ENCODE measurements at places on chromosomes 3 and 15.
A peak's percentile ranks its signal among the peaks of the same experiment; 100 is the strongest.

- DNase-seq, result peak; percentile 93
These were observed 25.8 kb upstream of the ANXA2 start for GRCh38 chr15:60423537-60423936.

DNA sequence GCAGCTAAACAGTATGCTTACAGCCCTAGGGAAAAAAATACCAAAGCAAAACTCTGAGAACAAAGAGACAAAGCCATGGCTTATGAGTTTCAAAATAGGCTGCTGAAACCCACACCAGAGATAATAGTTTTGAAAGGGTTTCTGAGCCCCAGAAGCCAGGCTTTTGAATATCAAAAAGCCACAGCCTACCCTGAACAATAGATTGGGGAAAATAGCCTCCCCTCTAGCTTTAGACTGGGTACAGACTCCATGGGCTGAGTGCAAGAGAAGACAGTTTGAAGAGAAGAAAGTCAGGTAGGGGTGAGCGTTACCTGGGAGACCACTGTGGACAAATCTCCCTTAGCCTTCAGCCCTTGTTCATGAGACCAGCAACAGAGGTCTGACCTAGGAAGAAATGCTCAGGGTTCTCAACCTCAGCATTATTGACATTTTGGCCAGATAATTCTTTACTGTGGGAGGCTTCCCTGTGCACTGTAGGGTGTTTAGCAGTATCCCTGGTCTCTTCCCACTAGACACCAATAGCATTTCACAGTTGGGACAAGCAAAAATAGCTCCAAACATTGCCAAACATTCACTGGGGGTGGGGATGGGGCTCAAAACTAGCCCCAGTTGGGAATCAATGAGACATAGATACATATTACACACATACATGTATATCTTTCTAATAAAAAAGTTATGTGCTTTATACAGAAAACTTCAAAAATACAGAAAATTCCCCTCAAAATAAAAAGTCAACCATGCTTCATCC lies 11.6 kb upstream of the TAFA4 start:
- DNase-seq, result peak; percentile 50

DNA sequence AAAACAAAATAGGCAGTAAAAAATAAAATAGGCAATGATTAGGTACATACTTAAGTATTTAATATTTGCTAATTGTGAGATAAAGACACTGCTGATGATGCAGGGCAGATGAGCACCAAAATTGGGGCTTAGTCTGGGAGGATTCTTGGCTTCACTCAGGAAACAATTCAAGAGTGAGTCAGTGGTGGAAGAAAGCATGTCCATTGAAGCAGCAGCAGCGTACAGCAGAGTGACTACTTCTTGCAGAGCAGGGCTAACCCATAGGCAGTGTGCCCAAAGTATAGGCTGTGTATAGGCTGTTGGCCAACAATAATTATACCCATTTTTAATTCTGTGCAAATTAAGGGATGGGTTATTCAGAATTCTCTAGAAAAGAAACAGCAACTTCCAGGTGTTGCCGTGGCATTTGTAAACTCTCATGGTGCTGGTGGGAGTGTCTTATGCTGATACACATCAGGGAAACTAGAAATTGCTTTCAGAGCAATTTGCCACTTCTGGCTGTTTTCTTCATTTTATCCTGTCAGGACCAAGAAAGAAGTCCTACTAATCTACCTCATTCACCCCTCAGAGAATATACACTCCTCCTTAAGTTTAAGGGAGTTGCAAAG lies 317.3 kb upstream of the NAALADL2 start:
- peak; percentile 22 for DNase-seq

DNA sequence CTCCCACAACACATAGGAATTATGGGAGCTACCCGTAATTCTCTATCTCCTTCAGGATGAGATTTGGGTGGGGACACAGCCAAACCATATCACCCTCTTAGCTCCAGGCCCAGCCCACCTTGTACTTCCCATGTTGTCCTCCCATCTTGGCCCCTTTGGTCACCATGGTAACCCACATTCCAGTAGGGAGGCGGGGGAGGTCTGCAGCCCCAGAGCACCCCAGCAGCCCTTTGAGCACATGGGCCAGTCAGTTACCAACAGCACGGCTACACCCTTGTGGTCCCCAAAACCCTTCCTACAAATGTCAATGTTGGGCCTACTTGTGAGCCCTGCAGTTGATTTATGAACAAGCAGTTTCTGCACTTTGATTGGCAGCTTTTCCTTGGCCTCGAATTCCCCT lies 84.5 kb downstream of the LRRK1 start:
- DNase-seq, result no peak

DNA sequence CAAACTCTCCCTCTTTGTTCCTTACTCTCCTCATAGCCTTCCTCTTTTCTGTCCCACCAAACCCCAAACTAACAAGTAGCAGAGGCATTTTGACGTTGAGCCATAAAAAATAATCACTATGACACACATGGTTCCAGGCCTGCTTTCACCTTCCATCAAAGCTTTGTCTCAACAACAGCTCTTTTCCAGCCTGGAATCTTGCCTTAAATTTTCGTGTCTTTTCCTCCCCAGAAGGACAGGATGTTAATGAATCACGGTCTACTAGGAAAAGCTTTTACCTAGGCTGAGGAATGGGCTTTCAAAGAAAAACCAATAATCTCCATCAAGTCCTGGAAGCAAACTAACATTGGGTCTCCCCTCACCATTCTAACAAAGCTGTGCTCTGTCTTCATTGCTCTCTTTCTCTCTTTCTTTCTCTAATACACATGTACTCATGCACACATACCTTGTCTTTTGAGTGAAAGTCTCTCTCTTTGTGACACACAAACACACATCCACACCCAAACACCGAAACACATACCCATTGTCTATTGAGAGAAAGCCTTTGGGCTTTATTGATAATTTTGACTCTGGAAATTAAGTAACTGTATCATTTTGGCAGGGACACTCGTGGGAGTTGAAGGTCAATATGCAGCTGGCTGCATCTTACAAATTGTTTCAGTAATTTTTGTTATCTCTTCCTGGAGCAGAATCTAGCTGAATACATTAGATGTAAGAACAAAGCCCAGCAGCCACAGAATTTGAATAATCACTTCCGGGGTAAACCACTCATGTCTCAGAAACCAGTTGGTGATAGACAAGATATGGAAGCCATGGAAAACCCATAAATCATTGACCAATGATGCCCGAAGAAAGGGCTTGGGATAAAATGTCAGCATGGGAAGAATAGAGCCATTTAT lies 107.4 kb upstream of the SLC4A7 start:
- no peak for DNase-seq

DNA sequence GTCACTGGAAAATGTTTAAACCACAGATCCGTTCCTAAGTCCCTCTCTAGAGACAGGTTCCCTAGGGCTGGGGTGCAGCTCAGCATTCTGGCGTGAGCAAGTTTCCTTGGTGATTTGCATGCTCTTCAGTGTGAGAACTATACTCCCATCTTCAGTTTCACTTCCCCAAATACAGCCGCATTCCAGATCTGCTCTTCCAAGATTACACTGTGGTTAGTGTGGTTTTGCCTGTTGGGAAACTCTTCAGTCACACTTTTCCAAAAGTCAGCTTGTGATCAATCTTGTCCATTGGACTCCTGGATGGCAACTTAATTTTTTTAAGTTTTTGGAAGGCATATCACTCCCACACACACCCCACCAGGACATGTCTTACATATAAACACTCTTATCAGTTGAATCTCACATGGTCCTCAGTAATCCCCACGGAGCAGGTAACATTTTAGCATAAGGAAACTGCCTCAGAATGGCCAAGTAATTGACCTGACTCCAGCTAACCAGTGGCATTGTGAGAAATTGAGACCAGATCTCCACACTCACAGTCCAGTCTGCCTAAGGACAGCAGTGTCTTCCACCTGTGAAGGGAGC lies 33.5 kb upstream of the PTPN23 start:
- peak; percentile 41 for DNase-seq

DNA sequence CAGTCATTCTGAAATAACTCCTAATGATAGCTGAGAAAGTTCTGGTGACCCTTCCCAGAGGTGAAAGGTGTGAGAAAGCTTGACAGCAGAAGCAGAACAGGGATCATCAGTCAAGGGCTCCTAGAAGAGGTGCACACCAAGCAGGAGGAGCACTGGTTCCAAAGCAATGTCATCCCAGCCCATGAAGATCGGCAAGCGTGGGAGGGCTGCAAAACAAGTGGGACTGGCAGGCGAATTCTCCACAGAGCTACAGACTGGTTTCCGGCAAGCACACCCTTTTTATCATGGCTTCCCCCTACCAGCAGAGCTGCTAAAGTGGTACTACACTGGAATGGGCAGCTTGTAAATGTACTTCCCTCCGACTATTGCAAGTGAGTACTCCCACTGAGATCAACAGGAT lies 62.3 kb upstream of the MYO5C start:
- no peak for DNase-seq

DNA sequence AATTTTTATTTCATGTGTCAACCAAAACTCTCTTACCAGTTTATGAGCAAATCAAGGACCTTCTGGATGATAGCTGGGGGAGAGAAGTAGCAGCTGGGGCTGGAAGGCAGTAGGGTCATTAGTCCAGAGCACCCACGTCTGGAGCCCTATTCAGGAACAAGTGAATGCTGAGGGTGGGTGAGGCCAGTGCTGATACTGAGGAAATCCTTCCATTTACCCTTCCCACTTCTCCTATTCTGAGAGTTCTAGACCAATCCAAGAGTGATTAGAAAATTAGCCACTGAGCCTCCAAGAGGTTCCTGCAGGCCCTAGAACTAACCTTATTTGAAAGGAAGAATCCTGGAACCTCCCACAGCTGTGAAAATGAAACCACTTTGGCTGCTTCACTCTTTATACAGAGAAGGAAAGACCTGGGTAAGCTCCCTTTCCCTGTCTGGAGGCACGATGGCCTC lies 46.2 kb upstream of the VILL start:
- DNase-seq, result no peak

GRCh38 chr3:98763076-98763475 lies at the start of gene ST3GAL6:
TSS of gene ST3GAL6 (plus strand) at chr3:98763340. CDS start at chr3:98768441, 5,101 bp downstream.
- no peak for DNase-seq

GRCh38 chr3:157148196-157148889 lies 11.6 kb downstream of the CCNL1 start:
- no peak for DNase-seq

DNA sequence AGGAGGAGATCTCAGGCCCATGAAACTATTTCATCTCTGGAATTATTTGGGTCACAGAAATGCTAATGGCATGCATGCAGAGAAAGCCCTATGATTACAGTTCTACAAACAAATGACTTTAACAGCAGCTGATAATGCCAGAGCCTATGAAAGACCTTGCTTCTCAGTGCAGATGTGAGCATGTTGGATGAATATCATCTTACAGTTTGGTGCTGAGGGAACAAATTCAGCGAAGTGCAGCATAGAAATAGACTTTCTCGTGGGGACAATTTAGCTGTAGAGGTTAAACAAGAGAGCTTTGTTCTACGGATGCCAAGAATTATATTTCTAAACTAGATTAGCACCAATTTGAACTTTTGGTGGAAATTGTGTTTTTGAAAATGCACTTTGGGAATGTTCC lies 27.7 kb downstream of the PTX3 start:
- DNase-seq, result no peak

DNA sequence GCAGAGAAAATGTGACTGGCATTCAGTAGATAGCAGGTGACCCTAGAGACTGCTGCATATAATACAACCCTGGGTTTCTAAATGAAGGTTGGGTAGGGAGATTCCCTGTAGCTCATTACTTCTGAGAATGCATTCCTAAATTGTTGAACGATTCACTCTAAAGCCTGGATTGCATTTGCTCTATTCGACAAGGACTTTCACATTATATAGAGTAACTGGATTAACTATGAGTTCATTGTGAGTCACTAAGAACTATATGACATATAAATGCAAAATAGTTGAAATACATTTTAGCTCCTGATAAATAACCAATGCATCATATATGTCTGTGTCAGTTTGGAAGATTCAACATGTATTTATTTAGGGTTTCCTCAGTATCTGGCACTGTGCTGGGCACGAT lies 294.7 kb upstream of the CCDC54 start:
- no peak for DNase-seq

DNA sequence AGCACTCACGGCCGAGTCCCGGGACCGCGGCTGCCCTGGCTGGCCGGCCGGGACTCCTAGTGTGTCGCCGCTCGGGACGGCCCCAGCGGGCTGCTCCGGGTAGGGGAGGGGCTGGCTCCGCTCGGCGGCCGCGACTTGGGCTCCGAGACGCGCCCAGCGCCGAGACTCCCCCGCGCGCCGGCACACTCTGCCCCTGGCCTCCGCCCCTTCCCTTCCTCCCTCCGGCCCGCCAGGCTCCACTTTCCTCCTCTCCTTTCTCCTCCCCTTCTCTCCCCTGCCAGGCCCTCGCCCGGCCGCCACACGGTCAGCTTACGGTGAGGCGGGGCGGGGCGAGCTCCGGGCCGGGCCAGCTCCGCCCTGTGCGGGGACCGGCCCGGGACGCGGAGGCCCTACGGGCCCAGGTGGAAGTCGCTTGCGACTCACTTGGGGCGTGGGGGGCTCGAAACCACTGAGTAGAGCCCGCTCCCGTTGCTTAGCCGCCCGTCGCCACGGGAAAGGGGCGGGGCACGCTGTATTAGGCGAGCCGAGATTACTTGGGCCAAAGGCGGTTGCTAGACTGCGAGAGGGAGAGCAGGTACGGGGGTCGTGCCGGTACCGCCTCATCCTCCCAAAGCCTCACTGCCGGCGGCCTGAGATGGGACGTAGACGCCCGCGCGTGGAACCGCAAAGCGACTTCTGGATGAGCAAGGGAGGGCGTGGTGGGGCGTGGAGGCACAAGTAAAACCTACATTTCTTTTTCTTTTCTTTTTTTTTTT lies at the start of gene ITGB5:
ITGB5 (minus strand) TSS at position 189 of the 755 bp plus-strand sequence. CDS start 365 bp downstream, outside the sequence.
- peak; percentile 68 for DNase-seq

- no peak for DNase-seq
These were observed 85.3 kb upstream of the RNU6-1 start for GRCh38 chr15:67925182-67925581.

DNA sequence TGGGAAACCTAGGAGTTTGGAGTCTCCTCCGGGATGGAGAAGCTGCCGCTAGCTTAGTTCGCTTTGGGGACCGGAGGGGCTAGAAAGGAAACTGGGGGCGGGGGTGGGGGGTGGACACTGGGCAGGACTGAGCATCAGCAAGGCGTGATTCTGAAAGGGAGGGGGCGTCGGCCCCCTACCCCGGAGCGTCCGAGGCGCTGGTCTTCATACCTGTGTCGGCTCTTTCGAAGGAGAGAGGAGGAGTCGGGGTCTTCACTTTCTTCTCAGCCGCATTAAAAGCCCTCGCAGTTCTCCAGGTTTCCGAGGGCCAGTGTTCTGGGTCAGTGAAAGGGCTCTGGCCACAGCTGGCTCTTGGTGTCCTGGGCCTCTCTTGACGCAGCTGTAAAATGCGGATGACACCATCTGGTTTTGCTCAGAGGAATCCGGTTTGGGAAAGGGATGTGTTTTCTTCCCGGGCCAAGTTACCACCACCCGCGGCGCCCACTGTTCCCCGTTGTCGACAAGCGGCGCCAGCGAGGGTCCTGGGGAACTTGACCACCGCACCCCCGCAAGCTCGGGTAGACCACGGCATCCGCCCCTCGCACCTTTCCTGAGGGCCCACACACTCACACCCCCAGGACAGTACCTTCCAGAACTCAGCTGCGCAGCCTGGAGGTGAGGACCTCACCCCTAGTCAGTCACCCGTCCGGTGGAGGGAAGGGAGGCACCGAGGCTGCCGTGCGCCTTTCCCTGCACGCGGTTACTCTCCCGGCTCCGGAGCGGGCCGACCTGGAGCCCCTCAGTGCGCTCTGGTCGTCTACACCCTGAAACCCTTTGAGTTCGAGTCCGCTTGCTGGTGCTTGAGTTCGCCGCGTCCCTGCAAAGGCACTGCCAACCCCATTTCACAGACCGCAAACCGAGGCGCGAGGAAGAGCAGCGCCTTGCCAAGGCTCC lies 660 bp downstream of the CCK start:
- no peak for DNase-seq

GRCh38 chr3:143586576-143586975 lies 261.7 kb downstream of the SLC9A9 start:
- no peak for DNase-seq

- peak; percentile 33 for DNase-seq
These were observed at the start of gene LCTL for GRCh38 chr15:66565741-66566144. TSS of gene LCTL (minus strand) at chr15:66565998. CDS start at chr15:66565365, 633 bp downstream.
